SJSA1 (cell line): ENCODE measurements at places on chromosomes 5 and 9. TPM values are rescaled to one million over a fixed set of nuclear protein-coding genes. Genes with fewer than 3 reads are reported as not detected.

GRCh38 chr5:132595624-132596023, 38.8 kb downstream of the RAD50 start:
- no peak for DNase-seq

DNA sequence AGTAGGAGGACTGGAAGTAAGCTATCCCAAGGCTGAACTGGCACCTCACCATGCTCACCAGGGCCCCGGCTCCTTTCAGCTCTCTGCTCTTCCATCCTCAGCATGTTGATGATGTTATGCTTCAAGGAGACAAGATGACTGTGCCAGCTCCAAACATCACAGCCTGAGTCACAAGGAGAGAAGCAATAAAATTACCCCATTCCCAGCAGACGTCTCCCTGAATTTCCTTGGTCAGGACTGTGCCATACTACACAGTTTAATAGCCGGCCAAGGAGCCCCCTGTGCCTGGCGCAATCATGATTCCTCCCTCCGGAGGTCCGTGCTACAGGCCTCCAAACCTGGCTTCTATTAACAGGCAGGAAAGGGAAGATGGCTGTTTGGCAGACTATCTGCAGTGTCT, 51.2 kb upstream of the ROR2 start:
- DNase-seq, result peak; percentile 13

GRCh38 chr9:124975131-124975530, 34.2 kb upstream of the GOLGA1 start:
- no peak for DNase-seq

PFN3 gene
- not detected in 2 replicates for total RNA-seq

PCA3 gene
- total RNA-seq, result not detected in 2 replicates

SLC31A1 gene
- 9.9 and 18.4 TPM in 2 replicates for total RNA-seq

DNA sequence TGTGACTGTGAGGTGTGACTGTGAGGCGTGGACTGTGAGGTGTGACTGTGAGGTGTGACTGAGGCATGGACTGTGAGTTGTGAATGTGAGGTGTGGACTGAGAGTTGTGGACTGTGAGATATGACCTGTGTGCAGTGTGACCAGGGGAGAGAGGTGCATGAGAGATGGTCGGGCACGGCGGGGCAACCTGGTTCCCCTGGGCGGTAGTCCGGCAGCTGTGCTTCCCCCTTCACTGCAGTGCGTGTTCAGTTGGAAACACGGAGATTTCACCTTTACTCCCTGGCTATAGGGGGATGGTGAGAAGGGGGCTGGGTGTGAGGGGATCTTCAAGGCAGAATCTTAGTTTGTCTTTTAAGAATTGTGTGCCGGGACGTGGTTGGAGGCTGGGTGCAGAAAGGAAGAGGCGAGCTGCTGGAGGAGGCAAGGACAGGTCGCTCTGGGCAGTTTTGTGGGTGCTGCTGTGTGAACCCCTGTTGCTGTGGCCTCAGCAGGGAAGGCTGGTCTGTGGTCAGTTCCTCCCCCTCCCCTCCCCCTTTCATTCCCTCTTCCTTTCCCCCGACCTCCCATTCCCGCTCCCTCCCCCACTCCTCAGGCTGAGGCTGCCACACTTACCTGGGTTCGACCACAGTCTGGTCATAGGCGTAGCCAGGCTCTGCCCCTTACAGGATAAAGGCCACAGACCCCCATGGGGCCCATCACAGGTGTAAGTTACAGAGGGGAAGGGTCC, 39.3 kb downstream of the CEP72 start:
- DNase-seq, result no peak

TAF1L gene
- total RNA-seq, result not detected in 2 replicates

LAMC3 gene
- not detected in 2 replicates for total RNA-seq

- no peak for DNase-seq
These were observed 323.3 kb upstream of the SLC30A5 start for GRCh38 chr5:68770551-68770950.

DNA sequence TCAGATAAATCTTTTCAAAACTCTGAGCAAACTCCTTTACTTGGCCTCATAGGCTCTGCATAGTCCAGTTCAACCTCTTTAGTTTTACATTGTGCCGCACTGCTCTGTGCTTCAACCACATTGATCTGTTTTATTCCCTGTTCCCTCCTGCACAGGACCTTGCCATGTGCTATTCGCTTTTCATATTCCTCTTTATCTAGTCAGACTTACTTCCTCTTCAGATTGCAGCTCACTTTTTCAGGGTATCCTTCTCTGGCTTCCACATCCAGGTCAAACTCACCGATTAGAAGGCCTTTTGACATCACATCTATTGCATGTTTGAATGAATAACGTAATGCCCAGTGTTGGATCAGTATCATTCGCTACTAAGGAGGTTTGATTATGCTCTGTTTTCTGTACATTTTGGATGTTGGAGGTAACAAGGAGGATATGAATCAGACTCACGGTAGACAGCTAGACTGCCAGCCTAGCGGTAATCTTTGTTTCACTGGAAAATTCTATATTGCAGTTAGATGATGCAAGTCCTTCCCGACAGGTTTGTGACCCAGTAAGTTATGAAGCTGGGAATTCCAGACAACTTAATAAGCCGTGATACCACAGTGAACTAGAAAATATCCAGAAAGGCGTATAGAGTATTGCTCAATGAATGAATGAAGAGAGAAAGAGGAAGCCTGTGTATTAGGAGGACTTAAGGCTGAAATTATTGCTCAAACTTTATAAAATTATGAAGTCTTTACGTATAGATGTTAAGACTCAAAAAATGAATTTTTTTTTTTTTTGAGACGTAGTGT, 65.7 kb downstream of the IQGAP2 start:
- DNase-seq, result no peak

DNA sequence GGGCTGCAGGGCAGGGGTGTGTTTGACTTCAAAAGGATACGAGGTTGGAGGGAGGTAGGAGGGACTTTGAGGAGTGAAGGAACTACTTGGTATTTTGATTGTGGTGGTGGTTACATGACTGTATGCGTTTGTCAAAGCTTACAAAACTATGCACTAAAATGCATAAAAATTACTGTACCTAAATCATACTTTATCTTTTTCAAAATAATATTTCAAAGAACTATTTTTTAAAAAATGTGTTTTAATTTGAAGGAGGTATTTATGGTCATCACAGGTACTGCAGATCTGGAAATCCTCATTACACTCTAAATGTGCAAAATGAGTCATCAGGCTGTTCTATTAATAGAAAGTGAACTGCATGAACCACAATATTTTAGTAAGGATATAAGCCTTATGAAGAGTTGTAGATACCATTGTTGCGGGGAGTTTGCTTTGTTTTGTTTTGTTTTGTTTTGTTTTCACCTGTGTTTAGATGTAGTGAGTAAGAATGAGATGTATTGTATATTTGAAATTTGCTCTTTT, 116.9 kb downstream of the ARRDC3 start:
- no peak for DNase-seq

DNA sequence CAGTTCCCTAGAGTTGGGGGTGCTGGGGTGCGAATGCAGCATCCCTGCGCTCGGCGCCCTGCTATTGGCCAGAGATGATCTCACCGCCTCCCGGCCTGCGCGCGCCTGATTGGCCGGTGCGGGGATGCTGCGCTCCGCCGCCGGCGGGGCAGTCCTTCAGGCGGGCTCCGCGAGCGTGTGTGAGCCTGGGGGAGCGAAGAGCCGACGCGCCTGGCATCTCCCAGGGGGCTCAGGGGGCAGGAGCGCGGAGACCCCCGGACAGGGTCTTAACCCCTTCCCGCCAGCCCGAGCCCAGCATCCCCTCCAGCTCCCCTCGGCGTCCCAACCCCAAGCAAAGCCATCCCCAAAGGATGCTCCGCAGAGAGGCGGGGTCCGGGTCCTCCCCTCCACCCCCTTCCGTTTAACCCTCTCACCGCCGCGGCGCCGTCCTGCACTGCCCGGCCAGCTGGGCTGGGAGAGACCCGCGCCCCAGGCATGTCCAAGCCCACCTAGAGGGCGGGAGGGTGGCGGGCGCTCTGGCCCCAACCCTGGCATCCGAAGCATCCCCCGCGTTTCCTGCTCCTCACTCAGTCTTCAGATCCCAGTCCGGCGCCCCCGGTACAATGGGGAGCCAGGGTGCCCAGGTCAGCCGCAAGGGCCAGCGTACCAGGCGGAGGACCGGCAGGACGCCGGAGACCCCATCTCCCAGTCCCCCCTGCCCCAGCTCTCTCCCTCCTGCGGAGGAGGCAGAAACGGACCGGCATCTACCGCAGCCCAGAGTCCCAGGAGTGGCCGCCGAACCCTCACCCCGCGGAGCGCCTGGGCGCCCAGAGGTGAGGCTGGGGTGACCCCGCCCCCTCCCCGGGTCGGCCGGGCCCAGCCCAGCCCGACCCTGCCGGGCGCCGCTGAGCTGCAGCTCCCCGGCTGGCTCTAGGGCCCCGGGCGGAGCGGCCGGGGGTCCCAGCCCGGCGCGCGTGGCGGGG, 19.3 kb upstream of the TOR2A start:
- no peak for DNase-seq

DNA sequence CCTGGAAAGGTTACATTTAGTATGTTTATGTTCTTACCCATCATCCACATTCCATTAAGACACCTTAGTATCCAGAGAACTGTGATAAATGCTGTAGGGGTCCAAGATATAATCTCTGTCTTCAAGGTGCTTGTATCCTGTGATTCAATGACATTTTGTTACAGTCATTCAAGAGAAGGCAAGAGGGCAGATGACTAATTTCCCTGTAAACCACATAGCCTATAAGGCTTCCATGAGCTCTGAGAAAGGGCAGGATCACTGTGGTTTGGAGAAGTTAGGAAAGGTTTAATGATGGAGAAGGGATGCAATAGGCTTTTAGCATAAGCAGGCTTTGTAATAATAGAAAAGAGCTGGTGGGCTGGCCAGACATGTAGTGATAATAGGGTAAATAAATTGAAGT, 40.0 kb downstream of the PAPPA start:
- DNase-seq, result peak; percentile 18
